ENCODE measurements at places on chromosomes 1 and 21.

- DNase-seq = no peak
Measured at GRCh38 chr1:36199934-36200741, 24.1 kb upstream of the THRAP3 start.

GRCh38 chr1:54256522-54257345, 56.8 kb downstream of the MRPL37 start:
- DNase-seq = no peak

GRCh38 chr1:221829327-221830015, 87.6 kb upstream of the DUSP10 start:
- peak; percentile 84 for DNase-seq

DNA sequence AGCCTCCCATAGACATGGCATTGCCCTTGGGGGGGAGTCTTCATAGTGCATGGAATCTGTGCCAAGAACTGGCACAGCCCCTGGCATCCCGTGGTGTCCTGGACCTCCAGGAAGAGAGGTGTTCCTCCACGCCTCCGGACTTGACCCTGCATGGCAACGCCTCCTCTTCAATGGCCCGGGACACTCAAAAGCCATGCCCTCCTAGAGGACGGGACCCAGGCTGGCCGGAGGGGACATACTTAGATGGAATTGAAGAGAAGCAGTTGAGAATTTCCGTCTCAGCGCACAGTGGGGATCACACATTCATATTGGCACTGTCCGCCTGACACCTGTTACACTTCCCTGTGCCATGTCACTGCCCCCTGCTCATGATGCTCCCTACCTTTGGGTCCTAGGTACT, 38.4 kb upstream of the TENT5C start:
- DNase-seq = no peak

- peak; percentile 76 for DNase-seq
Measured at GRCh38 chr1:24507405-24507804, 4.8 kb downstream of the RCAN3 start.

All from activated CD4-positive, alpha-beta T cell treated with anti-CD3 and anti-CD28 coated beads, Interleukin-2, amount 10 ng/mL, durations not matched to agents 24 days and 14 days (primary cell).